Stimulated activated CD4-positive, alpha-beta T cell treated with anti-CD3 and anti-CD28 coated beads, Interleukin-4, amount 100 ng/mL, for 4 hours (primary cell): ENCODE measurements at places on chromosomes 12 and 14.

DNA sequence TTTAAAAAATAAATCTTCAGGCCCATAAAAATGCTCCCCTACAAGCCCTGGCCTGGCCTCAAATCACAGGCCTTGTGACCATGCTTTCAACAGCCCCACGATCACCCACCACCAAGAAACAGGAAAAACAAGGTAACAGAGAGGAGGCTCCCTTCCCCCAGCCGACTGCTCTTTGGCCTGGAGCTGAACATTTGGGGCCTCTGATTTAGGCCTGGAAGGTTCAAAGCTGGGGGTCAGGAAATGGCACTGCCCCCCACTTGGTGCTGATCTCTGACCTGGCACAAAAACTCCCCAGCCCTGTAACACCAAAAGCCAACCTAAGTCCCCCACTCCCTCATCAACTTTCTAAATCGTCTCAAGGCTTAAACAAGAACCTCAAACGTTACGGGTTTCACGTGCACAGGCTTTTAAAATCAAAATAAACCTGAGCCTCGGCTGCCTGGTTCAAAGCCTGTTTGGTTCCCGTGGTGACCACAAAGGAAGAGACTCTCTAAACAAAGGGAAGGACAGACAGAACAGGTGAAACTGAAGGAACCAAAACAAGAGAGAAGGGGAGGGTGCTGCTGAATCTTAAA is 9.0 kb downstream of the ACTN1 start:
- no peak for DNase-seq

GRCh38 chr14:68141281-68142088 is 321.9 kb downstream of the RAD51B start:
- DNase-seq, result no peak

DNA sequence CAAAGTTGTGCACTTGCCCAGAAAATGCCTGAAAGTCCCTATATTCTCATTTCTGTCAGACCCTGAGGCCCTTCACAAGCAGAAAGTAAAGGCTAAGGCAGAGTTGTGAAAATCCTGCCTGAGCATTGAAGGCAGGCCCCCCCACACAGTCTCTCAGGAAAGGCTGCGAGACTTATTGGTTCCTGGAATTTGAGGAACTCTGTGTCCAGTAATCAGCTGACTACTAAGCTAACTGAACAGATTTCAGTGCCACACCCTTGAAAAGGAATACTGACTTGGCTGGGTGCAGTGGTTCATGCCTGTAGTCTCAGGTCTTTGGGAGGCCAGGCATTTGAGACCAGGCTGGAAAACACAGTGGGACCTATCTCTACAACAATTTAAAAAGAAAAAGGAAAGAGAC is 21.1 kb upstream of the PPP2R5E start:
- no peak for DNase-seq

DNA sequence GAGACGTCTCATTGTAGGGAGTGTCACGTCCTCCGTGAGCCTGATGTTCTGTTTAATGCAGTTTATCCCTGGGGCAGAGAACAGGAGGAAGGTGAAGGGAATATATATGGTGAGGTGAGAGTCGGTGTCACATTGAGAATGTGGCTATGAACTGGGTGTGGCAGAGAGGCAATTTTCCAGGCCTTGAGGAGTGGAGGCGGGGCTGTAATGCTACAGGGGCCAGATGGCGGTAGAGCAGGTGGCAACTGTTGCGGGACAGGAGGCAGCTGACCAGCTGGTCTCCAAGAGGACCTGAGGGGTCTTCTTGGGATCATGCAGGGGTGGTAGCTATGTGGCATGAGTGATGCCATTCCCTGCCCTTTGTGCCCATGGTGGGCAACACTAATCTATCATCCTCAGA is 59.6 kb downstream of the CACNA1C start:
- DNase-seq, result no peak

DNA sequence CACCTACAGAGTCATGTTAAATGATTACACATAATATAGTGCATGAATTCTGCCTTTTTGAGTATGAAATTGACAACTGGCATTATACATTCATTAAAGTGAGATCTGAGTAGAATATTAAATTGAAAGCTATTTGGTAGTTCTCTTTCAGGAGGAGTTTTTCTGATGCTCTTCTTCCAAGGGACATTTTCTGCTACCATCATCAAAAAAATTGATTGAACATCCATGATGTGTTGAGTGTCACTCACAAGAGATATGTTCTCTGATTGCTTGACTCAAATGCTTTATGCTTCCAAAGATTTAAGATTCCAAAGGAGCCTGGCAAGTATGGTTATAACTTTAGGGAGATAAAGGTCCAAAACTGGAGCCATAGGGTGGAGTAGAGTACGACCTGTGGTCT is 64.9 kb downstream of the AKAP6 start:
- no peak for DNase-seq
